NCI-H2107 (cell line): ENCODE measurements at places on chromosomes 3 and 15.
A peak's percentile ranks its signal among the peaks of the same experiment; 100 is the strongest.

- DNase-seq, result no peak
These were observed 207.7 kb upstream of the ATP11B start for GRCh38 chr3:182585532-182586150.

DNA sequence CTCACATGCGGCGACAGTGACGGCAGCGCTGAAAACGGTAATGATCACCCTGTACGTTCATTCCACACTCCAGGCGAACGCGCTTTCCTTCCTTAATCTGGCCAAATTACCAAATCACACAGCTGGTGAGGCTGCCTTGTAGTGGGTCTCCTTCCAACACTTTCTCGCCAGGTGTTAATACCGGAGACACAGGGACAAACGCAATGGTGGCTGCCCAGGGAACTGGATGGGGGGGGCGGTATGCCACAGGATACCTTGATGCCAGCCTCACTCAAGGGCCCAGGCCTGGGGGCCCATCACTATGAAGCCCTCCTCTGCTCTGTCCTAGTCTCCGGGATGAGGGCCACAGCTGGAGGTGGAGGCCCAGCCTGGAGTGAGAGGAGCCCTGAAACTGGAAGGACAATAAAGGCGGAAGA lies 1.4 kb upstream of the CAMK2N2 start:
- DNase-seq, result peak; percentile 73

GRCh38 chr3:56974247-56974930 lies 86.1 kb upstream of the SPATA12 start:
- DNase-seq, result no peak

- no peak for DNase-seq
These were observed 3.6 kb upstream of the PLA1A start for GRCh38 chr3:119594066-119594465.

- DNase-seq, result no peak
These were observed 16.4 kb downstream of the C3orf18 start for GRCh38 chr3:50551054-50551659.

DNA sequence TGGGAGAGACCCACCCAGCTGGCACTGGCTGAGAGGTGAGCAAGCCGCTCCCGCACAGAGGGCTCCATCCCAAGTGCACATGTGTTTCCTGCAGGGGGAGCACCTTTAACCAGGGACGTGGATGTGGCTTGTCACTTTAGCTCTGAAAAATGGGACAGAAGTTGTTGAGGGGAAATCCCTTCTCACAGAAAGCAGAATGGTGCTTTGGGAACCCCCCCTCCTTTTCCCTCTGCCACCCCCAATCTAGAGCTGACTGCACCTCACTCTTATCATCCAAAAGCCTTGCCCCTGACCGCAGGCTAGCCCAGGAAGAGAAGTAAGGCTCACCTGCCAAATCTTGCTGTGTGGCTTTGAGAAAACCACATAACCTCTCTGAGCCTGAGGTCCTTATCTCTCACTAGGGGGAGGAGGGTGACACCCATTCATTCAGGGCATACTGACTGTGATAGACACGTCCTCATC lies 77.9 kb downstream of the RPN1 start:
- no peak for DNase-seq

GRCh38 chr15:85618228-85618505 lies 176.6 kb downstream of the KLHL25 start:
- no peak for DNase-seq

GRCh38 chr15:60095711-60096110 lies 91.6 kb downstream of the FOXB1 start:
- DNase-seq, result no peak

GRCh38 chr3:155018621-155019330 lies 61.3 kb upstream of the MME start:
- DNase-seq, result no peak

DNA sequence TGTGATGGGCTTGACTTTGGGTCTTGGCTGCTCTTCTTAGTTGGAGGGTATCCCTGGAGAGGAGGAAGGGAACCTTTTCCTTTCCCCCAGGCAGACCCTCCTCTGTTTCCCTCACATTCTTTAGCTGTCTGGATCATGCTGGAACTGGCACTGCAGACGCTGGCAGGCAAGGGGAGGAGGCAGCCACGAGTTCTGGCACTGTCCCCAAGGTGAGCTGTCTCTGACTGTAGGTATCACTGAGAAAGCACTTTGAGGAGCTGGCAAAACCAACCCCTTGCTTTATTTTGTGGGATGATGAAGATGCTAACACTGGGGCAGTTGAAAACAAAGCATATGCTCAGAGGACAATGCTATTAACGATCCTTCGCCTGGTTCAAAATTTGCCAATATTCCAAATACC lies 175.0 kb downstream of the SOX2 start:
- DNase-seq, result no peak

- no peak for DNase-seq
These were observed 17.7 kb downstream of the POC1A start for GRCh38 chr3:52136513-52136912.

- peak; percentile 17 for DNase-seq
These were observed 53.6 kb downstream of the RHCG start for GRCh38 chr15:89442671-89443307.

GRCh38 chr3:10530241-10530640 lies 24.9 kb upstream of the ATP2B2 start:
- no peak for DNase-seq

DNA sequence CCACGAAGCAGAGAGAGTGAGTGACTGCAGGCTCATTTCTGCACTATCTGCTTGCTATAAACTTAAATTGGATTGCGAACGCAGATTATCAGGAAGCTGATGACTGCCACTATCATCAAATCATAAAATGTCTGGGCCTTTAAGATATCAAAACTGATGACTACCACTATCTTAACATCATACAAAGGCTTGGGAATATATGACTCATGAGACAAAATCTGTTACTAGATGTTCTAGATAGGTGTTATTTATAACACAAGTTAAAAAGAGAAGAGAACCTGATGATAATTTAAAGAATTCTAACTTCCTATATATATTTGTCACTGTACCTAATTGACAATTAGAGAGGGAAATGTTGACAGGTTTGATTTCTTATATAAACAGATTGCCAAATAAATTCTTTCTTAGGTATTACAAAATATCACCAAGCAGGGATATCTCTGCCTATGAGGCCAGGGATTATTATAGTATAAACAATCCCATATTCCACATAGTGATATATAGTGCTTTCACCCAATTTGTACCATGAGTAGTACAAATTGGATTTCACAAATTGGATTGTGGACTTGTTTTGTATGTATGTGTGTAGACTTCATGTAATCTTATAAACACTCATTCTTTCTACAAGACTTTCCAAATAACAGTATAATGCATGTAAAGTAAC lies 1157.2 kb downstream of the ROBO1 start:
- no peak for DNase-seq

DNA sequence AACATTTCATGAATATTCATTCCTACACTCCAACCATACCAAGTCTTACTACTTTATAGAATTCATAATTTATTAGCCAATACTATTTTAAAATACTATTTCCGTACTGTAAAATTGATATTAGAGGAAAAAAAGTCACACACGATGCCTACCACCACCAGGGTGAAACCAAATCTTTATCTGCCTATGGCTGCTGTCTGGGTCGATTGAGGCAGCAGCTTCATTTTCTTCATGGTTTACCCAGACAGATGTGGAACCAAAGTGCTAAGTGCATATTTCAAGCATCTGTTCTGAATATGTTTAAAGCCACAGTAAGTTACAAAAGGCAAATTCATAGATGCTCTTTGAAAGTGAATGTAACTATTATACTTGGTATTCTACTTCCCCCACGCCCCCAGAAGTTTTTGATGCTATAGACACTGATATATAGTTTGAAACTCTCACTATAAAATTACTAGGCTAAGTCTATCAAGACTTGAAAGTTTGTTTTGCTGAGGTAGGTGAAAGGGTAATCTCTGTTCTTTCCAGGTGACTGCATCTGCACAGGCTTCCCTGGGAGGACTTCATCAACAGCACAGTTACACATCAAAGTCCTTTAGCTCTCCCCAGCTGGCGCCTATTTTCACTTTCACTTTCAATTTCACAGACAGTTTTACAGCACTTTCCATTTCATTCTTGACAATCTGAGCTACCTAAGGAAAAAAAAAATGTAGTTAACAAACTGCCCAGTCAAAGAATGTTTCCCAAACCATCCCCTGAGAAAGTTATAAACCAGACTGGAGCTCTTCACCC lies 113.9 kb downstream of the POLQ start:
- no peak for DNase-seq

GRCh38 chr3:62051506-62051905 lies 321.8 kb downstream of the FEZF2 start:
- DNase-seq, result peak; percentile 14

DNA sequence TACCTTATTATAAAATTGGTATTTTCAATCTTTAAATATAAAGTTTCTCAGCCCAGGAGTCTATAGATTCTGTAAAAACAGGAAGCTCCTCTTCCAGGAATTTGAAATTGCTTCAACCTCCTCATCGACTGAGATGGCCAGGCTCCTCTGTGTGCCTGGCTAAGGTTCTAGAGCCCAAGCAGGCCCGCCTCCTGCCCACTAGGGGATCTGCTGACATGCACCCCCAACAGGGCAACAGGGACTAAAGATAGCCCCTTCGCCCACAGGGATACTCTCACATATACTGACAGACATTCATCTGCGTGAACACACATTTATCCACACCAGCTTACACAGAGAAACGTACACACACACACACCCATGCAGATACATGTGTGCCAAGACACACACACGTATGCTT lies 183.1 kb upstream of the TLE3 start:
- no peak for DNase-seq

DNA sequence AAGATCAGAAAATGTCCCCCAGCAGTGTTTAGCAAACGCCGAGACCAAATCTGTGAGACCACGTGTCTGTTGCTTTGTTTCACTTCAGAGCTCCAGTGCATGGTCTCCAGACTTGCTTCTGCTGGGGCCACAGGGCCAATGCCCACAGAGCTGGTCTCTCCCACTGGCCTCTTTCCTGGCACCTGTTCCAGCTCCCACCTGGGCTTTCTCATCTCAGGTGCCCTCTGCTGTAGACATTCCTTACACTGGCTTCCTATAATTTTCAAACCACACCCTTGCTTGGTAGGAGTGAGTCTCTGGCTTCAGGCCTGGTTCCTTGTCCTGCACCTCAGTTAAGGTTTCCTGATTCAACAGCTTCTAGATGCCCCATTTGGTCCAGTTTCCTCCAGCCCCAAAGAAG lies 243.1 kb downstream of the ADAMTS17 start:
- no peak for DNase-seq

- DNase-seq, result no peak
These were observed 362.3 kb upstream of the GOLIM4 start for GRCh38 chr3:168457954-168458539.

GRCh38 chr3:105722943-105723556 lies 145.8 kb downstream of the CBLB start:
- no peak for DNase-seq

GRCh38 chr3:148087601-148088371 lies 609.9 kb upstream of the AGTR1 start:
- DNase-seq, result no peak

DNA sequence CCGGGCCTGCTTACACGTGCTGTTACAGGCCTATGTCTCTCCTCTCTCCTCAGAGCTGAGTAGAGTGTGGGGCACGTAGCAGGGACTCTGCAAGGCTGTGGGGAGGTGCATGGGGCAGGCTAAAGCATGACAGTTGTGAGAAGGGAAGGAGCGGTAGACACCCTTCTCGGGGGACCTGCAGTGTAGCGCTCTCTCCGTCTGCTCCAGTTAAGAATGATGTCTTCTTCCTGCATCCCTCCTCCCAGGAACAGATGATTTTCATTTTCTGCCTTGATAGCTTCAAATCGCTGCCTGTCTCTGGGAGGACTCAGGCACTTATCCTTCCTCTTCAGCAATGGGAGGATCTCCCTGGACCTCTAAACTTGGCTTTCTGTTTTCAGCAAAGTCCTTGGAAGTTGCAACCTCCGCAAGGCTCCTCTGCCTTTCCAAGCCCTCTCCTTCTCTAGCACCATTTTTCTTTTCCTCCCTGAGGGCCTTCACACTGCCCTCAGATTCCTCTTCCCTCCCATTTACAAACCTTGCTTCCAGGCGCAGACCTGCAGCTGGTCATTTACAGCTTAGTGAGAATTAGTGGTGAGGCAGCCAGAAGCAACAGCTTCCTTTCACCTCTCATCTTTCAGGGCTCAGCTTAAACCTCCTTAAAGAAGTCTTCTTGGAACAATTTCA lies 23.4 kb upstream of the TLE3 start:
- DNase-seq, result no peak

- DNase-seq, result no peak
These were observed 16.4 kb upstream of the TNIK start for GRCh38 chr3:171476532-171477102.

- peak; percentile 15 for DNase-seq
These were observed 9.4 kb downstream of the SLC51B start for GRCh38 chr15:65054333-65055200.
